ENCODE measurements at places on chromosomes 5 and 9.

- DNase-seq, result no peak
These were observed 45.7 kb upstream of the FAM170A start for GRCh38 chr5:119583684-119584083.

GRCh38 chr5:88805151-88805784 is 77.7 kb downstream of the MEF2C start:
- DNase-seq, result no peak

- no peak for DNase-seq
These were observed 57.0 kb upstream of the GNE start for GRCh38 chr9:36315283-36315682.

DNA sequence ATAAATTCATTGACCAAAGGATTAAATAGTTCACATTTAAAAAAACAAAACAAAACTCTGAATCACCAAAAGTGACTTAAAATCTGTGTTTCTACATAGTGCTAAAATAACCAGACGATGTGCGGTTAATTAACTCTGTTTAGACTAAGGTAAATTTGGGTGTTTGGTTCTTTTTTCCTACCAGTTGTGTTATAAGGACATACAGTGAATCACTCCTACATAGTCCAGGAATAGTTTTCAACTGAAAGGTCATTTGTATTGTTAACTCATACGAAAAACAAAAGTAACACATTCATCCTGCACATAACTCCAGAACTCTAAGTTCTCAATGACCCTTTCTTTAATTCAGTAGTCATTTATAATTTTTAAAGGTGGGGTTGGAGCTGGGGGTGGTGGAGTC is 203.7 kb downstream of the GLIS3 start:
- DNase-seq, result no peak

DNA sequence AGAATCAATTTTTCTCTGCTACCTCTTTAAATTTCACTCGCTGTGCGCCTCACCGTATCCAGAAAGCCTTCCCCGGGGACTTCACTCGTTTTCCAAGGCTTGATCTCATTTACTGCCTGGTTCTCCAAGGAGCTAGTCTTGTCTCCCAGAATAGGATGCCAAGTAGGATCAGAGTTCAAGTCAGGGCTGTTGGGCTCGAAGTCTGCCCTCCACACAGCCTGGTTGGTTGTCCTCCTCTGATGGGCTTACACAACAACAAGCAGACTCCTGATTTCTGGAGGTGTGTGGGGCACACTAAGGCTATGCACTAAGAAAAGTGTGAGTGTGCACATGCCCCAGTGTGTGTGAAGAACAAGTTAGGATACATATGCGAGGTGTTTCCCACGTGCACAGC is 14.0 kb upstream of the TNIP1 start:
- DNase-seq, result no peak

DNA sequence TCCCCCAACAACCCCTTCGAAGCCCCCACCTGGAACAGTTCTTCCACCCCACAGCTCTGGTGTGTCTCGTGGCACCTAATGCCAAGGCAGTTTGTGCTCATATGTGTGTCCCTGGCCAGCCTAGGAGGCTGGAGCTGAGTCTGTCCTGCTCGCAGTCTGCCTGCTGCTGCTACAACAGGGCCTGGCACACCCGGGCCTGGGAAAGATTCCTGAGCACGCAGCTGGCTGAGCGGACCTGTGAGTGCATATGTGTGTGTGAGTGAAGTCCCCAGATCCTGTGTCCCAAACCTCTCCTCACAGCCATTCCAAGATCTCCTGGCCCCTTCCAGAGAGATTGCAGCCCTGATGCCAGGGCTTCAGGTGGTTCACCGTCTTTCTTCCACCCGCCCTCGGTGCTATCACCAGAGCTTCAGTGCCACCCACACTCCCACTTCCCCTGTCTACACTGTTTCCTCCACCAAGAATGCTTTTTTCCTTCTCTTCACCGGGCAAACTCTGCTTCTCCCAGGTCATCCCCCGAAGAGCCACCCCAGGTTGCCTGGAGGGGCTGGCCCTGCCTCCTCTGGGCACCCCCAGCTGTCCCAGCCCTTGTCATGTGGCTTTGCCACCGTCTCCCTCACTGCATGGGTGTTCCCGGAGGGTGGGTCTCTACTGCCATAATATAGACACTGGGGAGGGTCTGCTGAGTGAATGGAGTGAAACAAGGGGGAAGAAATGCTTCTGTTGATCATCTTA is 28.4 kb downstream of the LMX1B start:
- no peak for DNase-seq

GRCh38 chr5:147666419-147666818 is 116.1 kb downstream of the JAKMIP2 start:
- DNase-seq, result no peak

- DNase-seq, result no peak
These were observed 297.7 kb upstream of the CD180 start for GRCh38 chr5:67494186-67494855.

DNA sequence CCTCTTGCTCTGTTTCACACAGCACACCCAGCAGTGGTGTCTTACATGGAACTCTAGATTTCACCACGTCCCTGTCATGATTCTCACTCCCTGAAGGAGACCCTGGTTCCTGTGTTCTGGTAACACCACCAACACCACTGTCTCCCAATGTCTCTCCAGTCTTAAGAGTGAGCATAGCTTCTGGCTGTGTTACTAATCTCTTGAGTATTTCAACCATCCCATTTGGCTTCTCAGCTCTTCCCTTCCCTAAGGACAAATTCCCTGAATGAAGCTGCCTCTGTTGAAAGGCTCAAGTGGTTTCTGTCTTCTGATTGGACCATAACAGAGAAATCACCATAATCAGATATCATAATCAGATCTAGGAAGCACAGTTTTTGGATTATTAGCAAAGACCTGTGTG is 311.8 kb downstream of the DNAH5 start:
- no peak for DNase-seq

GRCh38 chr5:124104344-124104743 is 592.4 kb downstream of the CSNK1G3 start:
- DNase-seq, result no peak

DNA sequence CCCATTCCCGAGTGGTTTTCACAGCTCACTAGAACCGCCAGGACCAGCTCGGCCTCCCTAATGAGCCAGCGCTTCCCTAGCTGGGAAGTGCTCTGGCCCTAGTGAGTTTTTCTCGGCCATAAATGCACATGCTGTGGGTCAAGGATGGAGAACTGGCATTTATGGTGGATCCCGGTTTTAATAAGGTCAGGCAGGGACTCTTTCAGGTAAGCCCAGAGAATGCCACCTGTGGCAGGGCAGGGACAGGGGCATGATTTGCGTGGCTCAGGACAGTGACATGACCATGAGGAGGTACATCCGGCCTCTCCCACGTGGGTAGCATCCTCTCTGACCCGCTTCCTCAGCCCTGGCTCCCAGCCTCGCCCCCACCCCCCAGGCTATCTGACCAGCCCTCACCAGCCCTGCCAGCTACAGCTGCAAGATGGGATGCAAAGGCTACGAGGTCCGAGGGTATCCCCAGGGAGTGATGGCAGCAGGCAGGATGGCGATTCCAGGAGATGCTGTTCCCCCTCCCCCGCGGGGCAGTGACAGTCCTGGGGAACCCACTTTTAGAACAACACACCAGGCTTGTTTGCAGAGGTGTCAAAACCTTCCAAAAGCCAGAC is 60.3 kb upstream of the ADAMTS2 start:
- no peak for DNase-seq

GRCh38 chr5:37208883-37209797 is 40.0 kb downstream of the CPLANE1 start:
- no peak for DNase-seq

- no peak for DNase-seq
These were observed 25.2 kb downstream of the HOMER1 start for GRCh38 chr5:79488775-79489174.

GRCh38 chr5:110873773-110874437 is 135.1 kb downstream of the SLC25A46 start:
- no peak for DNase-seq

DNA sequence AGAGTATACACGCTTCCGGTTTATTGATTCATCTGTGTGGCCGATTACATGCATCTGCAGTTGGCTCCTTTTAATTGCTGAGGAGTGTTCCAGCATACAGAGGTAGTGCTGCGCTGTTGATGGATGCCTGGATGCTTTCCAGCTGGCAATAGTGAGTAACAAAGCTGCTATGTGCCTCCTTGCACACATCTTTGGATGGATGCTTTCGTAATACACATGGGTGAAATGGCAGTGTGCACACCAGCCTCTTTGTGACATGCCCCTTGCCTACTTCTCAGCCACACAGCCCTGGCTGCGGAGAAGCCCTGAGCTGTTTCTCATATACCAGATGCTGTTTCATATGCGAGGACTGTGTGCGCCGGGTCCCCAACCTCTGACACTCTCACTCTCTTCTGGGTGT is 151.0 kb downstream of the GADD45G start:
- no peak for DNase-seq

DNA sequence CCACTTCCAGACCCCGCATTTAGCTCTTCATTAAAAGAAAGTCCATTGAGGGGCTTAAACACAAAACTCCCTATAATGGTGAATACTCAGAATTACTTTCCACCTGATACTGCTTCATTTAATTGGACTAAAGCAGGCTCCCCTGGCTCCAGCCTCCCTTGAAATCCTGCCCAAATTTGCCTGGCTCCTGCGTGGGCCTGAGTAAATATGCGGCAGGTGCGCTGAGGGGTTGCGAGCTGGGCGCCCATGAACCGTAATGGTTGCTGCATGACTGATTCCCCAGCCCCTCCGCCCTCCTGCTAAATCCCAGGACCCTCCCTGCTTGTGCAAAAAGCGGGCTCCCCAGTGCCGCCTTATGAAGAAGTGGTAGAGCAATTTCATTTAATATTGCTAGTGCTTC is 639.7 kb downstream of the BNC2 start:
- DNase-seq, result no peak

- DNase-seq, result no peak
These were observed 75.2 kb downstream of the CDH6 start for GRCh38 chr5:31268686-31269085.

- no peak for DNase-seq
These were observed 2.5 kb downstream of the SREK1IP1 start for GRCh38 chr5:64765804-64766504.
